ENCODE measurements at places on chromosomes 1 and 21. TPM values are rescaled to one million over a fixed set of nuclear protein-coding genes. Genes with fewer than 3 reads are reported as not detected.

Gene PRKAA2
- total RNA-seq, result 1.1 TPM

Gene NPPA
- total RNA-seq, result 0.80 TPM

Gene ASCL5
- not detected for total RNA-seq

Gene GREM2
- not detected for total RNA-seq

Gene LEMD1
- 0.24 TPM for total RNA-seq

Gene TCP10L
- 1.0 TPM for total RNA-seq

Gene KCNJ15
- total RNA-seq, result 1.1 TPM

Gene RPAP2
- total RNA-seq, result 38.2 TPM

Gene ERO1B
- 4.3 TPM for total RNA-seq

Gene RPTN
- total RNA-seq, result 0.09 TPM

Gene FBXO28
- total RNA-seq, result 19.6 TPM

Gene TINAGL1
- total RNA-seq, result 6.3 TPM

Gene FCGR3B
- total RNA-seq, result 2.0 TPM

Gene DEPDC1
- total RNA-seq, result 15.5 TPM

Gene VANGL2
- total RNA-seq, result 2.0 TPM

Gene TSPAN2
- 4.5 TPM for total RNA-seq

Gene CD1C
- total RNA-seq, result 253 TPM

Gene NBPF4
- total RNA-seq, result 0.09 TPM

Gene CHRM3
- 0.42 TPM for total RNA-seq

Gene OR2T11
- total RNA-seq, result under 0.01 TPM
